ENCODE measurements at places on chromosomes 3 and 15. TPM values are rescaled to one million over a fixed set of nuclear protein-coding genes. Genes with fewer than 3 reads are reported as not detected.

The ARHGEF26 gene
- 0.09 TPM for total RNA-seq

The DOCK3 gene
- total RNA-seq: 0.93 TPM

The STRC gene
- 0.36 TPM for total RNA-seq

The GOLGA6L9 gene
- 0.91 TPM for total RNA-seq

The INO80 gene
- total RNA-seq: 33.1 TPM

The HYAL3 gene
- 15.2 TPM for total RNA-seq

The GOLGA8J gene
- total RNA-seq: not detected

The MASP1 gene
- not detected for total RNA-seq

The CHRD gene
- not detected for total RNA-seq

The RBSN gene
- total RNA-seq: 19.1 TPM

The RASGRF1 gene
- not detected for total RNA-seq

The MUC4 gene
- 0.39 TPM for total RNA-seq

The CRYGS gene
- 5.4 TPM for total RNA-seq

The RHO gene
- not detected for total RNA-seq

The ADPRH gene
- total RNA-seq: 2.8 TPM

The REC114 gene
- not detected for total RNA-seq

The PLD1 gene
- 1.2 TPM for total RNA-seq

The ZNF80 gene
- 1.00 TPM for total RNA-seq

The DPPA2 gene
- total RNA-seq: not detected

The KY gene
- not detected for total RNA-seq

The HRH1 gene
- 0.43 TPM for total RNA-seq

The TM4SF1 gene
- total RNA-seq: not detected

The SEMA3F gene
- 0.11 TPM for total RNA-seq

The SLC12A1 gene
- total RNA-seq: not detected

The FETUB gene
- total RNA-seq: not detected
